ENCODE measurements at places on chromosomes 5 and 9.

GRCh38 chr5:367358-368130, 46.0 kb downstream of the AHRR start:
- no peak for DNase-seq

- no peak for DNase-seq
Observed at GRCh38 chr5:107426209-107426608, 244.5 kb downstream of the EFNA5 start.

- no peak for DNase-seq
Observed at GRCh38 chr9:91035825-91036208, 234.2 kb downstream of the SYK start.

GRCh38 chr5:58774937-58775336, 192.1 kb downstream of the RAB3C start:
- no peak for DNase-seq

- DNase-seq: no peak
Observed at GRCh38 chr5:84285641-84286637, 98.7 kb downstream of the EDIL3 start.

DNA sequence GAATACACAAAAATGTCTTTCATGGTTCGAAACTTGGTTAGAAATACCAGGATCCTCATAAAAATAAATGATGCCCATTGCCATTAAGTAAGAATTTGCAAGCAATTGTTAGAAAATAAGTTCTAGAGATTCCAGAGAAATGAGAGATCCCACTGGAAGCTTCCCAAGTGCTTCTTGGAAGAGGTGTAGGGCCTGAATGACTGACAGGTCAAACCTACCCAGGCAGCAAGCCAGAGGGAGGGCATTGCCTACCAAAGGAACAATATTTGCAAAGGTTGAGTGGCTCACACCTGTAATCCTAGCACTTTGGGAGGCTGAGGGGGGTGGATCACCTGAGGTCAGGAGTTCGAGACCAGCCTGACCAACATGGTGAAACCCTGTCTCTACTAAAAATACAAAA, 777.0 kb upstream of the WWC1 start:
- DNase-seq: no peak

DNA sequence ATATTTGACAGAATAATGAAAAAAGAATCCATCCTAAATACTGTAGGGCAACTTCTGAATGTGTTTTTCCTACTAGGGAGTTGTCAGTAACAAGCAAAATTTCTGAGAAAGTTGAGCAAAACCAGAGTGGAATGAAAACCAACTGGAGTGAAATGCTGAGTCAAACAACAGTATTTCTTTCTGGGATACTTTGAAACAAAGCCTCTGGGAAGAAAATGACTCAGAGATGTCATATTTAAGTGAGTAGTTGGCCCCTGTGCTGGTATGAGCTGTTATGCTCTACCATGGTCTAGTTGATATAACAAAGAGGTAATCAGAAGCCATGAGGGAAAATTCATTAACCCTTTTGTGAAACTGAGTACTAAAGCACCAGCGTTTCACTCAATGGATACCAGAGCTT, 372.1 kb upstream of the C9orf72 start:
- DNase-seq: no peak

DNA sequence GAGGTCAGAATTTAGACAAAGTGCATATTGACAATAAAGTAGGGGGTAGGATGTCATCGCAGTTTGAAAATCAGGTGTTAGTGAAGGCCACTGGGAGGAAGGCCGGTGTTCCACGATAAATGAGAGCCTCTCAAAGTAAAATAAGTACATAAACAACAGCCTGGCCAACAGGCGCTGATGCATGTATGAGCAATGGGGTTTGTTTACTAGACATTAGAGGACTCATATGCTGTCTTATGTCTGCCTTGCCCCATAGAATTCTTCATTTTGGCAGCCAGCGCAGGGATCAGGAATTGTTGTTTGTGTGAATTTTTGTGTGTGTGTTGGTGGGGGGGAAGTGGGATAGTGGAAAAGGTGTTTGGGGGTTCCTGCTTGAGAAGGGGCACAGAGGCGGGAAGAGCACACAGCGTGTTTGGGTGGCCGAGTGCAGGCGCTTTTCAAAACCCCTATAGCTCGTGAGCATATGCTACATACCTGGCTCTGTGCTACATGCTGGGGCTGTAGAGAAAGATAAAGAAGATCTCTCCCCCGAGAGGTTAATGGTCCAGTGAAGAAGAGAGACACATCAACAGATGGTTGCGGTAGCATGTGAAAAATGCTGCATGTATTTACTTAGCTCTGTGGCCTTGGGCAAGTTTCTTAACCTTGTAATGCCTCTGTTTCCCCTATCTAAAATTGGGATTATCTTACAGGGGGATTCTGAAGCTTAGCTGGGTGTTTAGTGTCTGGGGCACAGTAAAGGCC, 11.5 kb downstream of the SNX30 start:
- no peak for DNase-seq

DNA sequence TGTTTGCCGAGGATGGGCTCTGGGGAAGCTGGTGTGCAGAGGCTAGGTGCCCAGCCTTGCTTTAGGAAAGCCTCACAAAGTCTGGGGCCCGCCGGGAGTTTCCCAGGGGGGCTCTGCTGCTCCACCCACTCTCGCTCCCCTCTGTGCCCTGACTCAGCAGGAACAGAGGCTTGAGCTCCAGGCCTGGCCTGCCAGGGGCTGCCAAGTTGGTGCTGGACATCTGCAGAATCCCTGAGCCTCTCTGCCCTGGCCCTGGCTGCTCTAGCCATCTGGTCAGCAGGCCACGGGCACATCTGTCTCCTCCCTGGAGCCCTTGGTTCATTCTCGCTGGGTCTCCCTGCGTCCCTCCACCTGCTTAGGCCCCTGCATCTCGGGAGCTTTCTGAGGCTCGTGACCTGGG, 647 bp upstream of the ADAMTSL2 start:
- no peak for DNase-seq

DNA sequence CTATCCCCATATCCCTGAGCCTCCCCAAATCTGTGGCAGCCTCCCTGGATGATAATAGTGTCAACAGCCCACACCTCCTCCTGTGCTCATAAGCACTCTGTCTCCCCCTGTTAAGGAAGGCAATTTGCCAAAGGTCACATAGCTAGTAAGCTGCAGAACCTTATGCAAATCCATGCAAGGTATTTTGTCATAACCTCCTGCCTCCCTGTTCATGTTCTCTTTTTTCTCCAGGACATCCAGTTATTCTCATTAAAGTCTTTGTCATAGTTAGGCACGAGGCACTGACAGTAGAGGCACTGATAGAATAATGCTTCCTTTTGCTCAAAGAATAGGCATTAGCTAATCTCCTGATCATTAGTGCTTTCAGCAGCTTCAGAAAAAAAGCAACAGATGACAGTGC, 10.2 kb upstream of the AUH start:
- no peak for DNase-seq

- no peak for DNase-seq
Observed at GRCh38 chr5:2352101-2352861, 399.2 kb downstream of the IRX2 start.

- no peak for DNase-seq
Observed at GRCh38 chr5:154850255-154851062, at the start of gene FAXDC2. Gene FAXDC2, minus strand, starts transcription at chr5:154850603. Its CDS starts 12,425 bp downstream, at chr5:154838178.

- no peak for DNase-seq
Observed at GRCh38 chr9:2144619-2145018, 129.5 kb downstream of the SMARCA2 start.

GRCh38 chr5:160976181-160976580, 124.2 kb upstream of the ATP10B start:
- no peak for DNase-seq

- DNase-seq: no peak
Observed at GRCh38 chr9:134346151-134346550, 19.9 kb downstream of the RXRA start.

- no peak for DNase-seq
Observed at GRCh38 chr9:130441031-130441430, 3.7 kb upstream of the ASS1 start.

DNA sequence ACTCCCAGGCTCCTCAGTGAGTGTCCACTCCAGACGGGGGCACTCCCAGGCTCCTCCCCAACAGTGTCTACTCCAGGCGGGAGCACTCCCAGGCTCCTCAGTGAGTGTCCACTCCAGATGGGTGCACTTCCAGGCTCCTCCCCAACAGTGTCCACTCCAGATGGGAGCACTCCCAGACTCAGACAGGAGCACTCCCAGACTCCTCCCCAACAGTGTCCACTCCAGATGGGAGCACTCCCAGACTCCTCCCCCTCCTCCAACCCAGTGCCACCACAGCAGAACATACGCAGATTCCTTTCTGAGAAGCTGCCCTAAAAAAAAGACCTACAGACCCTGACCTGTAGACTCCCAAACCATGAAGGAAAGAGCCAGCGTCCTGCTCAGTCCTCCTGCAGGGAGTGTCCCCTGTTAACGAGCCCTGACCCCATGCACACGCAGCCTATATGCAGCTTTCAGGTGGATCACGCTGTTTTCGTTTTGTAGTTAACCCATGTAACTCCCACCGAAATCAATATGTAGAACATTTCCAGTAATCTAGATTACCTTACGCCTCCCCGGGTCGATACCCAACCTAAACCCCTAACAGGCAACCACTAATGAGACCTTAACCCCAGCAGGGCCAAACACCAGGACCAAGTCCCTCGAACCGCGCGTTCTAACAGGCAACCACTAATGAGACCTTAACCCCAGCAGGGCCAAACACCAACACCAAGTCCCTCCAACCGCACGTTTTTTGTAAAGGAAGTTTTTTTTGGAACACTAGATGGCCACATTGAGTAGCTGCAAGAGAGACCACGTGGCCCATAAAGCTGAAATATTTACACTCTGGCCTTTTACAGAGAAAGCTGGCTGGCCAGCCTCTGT, 15.7 kb downstream of the PNPLA7 start:
- DNase-seq: peak; percentile 48

DNA sequence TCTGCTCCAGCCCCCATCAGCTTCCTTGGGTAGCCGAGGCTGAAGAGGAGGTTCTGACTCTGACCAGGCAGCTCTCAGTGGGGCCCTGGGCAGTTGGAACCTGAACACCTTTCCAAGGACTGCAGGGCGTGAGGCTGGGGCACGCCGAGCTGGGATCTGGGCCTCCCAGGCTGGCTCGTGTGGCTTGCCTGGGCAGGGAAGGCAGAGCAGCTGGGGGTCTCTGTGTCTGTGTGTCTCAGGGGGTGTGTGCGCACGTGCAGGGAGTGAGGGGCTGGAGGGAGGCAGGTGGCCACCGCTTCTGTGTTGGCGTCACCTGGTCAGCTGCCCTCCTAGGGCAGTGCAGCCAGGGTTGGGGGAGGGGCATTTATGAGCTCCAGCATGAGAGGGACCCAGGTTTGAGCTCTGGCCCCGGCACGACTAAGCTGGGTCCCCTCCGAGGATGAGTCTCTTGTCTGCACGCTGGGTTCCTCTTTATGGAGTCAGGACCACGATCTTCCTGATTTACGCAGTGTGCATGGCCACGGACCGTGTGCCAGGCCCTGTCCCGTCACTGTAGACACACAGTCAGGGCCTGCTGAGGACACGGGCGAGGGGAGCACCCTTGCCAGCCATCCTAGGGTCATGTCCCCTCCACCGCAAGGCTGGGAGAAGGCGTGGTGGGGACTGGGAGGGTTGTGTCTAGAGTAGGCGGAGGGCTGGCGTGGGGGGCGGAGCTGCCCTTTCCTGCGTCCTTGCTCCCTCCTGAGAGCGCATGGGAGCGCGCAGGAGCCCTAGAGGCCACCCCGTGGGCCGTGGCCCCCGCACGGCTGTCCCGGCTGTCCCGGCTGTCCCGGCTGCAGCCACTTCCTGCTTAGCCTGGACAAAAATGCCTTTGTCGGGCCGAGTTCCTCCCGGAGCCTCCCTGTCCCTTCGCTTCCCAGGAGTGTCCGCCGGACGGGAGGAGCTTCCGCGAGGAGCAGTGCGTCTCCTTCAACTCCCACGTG, 4.6 kb downstream of the ADAMTSL2 start:
- no peak for DNase-seq
